Forelimb muscle (tissue), 1 donor: ENCODE measurements at places on chromosomes 2 and 18.

- no peak for DNase-seq
Observed at GRCh38 chr18:7390731-7391492, 160.0 kb downstream of the LRRC30 start.

GRCh38 chr2:18290386-18290785, 270.1 kb downstream of the RDH14 start:
- DNase-seq, result no peak

DNA sequence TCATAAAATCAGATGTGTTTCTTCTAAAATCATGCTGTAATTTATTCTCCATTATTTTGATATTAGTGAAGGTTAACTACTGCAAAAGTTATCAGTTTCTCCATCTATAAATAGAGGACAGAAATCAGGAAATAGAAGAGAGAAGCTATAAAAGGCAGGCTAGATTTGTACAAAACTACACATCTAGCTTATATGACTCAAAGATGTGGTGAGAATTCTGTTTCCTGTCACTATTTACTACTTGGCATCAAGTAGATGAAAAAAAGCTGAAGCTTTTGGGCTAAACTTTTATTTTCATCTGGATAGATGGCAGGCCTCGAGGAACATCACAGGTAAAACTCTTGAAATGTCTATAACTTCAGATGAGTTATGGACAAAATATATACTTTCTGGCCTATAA, 49.8 kb upstream of the NAB1 start:
- no peak for DNase-seq

GRCh38 chr2:158228943-158229508, 127.3 kb downstream of the UPP2 start:
- no peak for DNase-seq

- no peak for DNase-seq
Observed at GRCh38 chr2:31065356-31065755, 72.9 kb downstream of the GALNT14 start.

DNA sequence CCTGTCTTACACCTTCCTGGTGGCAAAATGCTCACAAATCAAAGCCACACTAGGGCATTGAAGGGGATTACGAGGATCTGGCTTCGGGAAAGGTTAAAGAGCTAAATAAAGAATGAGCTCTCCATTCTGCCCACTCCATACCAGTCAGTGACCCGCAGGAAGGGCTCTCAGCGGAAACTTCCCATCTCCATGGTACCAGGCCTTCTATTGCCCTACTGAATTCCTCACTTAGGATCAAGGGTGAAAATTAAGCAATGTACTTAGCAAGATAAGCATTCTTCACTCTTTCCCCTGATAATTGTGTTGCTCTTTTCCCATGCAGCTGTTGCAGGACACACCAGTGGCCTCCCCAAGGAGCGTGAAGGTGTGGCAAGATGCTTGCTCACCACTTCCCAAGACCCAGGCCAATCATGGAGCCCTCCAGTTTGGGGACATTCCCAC, 75.6 kb upstream of the TTC39C start:
- no peak for DNase-seq

GRCh38 chr2:77104554-77104953, 417.6 kb downstream of the LRRTM4 start:
- DNase-seq, result no peak

- no peak for DNase-seq
Observed at GRCh38 chr18:34492652-34493051, 217.4 kb upstream of the DTNA start.

DNA sequence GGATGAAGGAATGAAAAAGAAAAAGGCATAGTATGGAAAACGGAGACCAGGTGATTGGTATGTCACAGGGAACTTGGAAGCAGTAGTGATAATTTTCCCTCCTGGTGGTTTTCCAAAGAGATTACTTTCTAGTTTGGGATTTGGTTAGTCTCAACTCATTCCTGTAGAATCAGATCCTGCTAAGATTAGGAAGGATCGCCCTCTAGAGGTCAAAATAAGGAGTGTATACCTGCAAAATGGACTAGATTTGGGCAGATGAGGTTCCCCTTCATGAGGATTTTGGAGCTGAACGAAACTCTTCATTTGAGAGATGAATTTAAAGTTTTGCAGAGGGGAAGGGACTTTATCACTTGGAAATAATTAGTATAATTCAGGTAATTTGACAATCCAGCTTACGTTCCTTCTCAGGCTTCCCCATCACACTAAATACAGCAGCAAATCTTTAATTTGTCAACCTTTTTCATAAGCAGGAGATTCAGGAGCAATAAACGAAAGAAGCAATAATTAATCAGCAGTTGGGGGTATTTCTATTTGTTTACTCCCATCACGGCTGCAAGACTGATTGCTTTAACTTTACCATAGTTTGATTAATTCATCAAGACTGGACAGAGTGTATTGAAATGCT, 65.2 kb downstream of the CCDC195 start:
- DNase-seq, result peak; percentile 35

GRCh38 chr2:120473522-120474271, 127.8 kb downstream of the INHBB start:
- no peak for DNase-seq

- DNase-seq, result no peak
Observed at GRCh38 chr2:212914392-212914791, 237.0 kb downstream of the IKZF2 start.

GRCh38 chr2:217807753-217808152, 195.0 kb downstream of the TNS1 start:
- no peak for DNase-seq

DNA sequence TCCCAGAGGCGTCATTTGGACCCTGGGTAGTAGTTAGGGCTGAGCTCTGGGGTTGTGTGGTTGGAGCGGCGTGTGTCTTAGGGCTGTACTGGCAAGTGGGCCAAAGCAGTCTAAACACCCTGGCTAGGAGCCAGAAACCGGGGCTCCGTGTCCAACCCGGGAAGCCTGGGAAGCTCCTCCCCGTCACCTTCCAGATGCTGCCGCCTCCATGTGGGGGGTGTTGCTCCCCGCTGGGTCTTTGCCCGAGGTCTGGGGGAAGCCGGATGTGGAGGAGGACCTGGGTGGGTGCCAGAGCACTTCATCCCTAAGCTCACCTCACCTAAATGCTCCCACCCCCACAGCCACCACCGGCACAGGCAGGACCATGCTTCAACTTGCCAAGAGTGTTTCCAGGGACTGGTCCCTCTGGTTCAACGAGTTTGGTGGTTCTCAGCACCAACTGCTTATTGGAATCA, 25.4 kb downstream of the TET3 start:
- no peak for DNase-seq

GRCh38 chr2:191439481-191439880, 194.3 kb downstream of the MYO1B start:
- DNase-seq, result no peak

DNA sequence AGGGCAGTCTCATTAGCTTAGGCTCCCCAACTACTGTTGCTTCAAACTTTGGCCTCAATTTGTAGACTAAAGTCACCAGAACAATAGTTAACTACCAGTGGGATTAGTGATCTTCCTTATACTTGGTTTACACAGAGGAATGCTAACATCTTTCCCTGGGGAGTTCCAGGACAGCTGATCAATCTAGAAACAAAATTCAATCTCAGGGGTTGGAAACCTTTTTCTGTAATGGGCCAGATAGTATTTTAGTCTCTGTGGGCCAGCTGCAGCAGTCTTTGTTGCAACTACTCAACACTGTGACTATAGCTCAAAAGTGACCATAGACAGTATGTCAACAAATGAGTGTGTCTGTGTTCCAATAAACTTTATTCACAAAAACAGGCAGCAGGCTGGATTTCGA, 85.7 kb downstream of the METTL8 start:
- DNase-seq, result no peak

DNA sequence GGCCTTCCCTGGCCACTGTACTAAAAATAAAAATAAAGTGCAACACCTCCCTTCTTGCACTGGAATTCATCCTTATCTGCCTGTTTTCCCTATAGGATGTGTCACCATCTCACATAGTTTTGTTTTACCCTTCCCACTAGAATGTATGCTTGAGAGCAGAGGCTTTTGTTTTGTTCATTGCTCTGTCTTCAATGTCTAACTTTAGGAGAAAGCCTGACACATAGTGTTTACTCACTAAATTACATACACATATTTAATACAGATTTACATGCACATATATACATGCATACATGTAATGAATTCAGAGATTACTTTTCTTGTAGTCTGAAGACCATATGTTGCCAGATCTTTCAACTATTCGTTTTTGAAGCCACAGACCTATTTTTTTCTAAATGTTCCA, 23.0 kb downstream of the CD302 start:
- DNase-seq, result no peak

DNA sequence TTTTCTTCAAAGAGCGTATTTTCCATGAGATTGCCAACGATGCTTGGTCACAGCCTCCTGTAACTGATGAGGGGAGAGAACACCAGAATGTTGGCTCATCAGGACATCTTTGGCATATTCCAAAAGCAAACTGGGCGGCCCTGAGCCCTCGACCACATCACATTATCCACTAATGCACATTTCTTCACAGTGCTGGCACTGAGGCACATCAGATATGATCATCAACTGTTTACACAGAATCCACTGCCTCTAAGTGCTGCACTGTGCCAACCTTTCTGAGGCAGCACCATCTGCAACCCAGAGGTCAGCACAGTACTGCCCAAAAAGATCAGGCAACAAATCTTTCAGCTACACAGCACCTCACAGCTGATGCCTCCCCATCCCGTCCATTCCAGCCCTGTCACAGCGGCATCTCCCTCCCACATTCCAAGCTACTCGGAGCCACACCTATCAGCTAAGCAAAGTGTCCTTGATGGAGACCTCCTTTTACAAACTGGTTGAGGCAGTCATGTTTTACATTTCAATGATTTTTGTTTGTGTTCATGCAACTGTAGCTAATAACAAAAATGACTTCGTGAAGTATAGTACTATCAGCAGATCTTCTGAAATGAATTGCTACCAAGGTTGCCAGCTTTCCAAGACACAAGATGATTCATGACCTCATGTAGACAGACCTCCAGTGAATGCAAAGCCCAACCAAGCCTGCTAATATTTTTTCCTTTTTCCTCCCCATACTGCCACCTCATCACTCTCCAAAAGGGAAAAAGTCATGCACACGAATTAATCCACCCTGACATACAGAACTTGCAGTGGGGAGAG, 32.3 kb downstream of the MYO5B start:
- DNase-seq, result no peak

GRCh38 chr2:46336283-46336959, 39.2 kb downstream of the EPAS1 start:
- no peak for DNase-seq

GRCh38 chr2:200703127-200703925, 108.4 kb upstream of the BZW1 start:
- peak; percentile 52 for DNase-seq

GRCh38 chr2:185583058-185583816, 155.4 kb upstream of the FSIP2 start:
- no peak for DNase-seq

- peak; percentile 43 for DNase-seq
Observed at GRCh38 chr2:54838585-54839035, 115.1 kb downstream of the EML6 start.

DNA sequence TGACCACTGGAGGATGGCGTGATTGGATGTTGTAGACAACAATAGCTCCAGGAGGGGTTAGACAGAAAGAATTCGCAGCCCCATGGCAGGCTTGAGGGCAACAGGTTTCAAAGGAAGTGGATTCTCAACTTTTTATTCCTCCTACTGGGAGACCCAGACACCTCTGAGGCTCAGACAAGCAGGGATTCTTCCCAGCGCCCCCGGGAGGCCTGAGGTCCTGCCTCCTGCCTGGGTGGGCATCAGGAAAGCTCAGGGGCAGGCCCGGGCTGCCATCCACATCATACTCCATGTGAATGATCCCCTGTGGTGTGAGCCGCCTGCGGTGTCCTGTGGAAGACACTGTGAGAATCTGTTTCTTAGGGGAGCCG, 203.5 kb downstream of the CYP26B1 start:
- no peak for DNase-seq

GRCh38 chr2:36734304-36734703, 37.8 kb downstream of the VIT start:
- no peak for DNase-seq

- DNase-seq, result no peak
Observed at GRCh38 chr18:11289248-11289647, 139.9 kb upstream of the PIEZO2 start.

DNA sequence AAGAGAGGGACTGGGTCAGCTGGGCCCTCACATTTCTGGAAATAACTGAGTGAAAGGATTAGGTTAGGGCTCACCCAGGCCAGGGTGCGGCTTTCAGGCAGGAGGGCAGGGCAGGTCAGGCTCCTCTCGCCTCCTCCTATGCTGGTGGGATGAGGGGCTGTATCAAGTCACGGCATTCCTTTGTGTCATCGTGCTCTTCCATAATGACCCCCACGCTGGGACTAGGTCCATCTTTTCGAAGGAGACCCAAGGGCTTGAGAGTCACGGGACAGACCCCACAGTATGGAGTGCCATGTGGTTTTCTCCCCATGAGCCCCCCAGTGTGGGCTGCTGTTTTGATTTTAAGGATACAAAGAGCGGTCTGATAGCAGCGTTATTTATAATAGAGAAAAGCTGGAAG, 137.8 kb upstream of the COPS8 start:
- DNase-seq, result no peak
